Inflammatory macrophage (primary cell): ENCODE measurements at places on chromosomes 6 and 20.

DNA sequence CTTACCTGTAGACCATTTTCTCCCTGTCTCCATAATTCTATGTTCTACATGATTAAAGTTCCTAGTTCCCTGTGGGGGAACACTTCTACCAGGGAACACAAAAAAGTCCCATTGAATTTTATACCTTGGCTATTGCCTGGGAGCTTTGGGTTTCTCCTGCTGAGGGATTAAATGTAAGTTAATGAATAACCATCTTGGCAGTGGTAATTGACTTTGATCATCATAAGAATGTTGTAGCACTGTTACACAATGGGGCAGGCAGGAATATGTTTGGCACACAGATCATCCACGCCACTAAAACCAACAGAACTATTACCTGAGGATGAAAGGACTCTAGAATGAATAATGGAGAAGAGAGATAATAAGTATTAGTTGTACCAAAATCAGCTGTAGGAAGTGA, 1106.2 kb upstream of the GJE1 start:
- DNase-seq: no peak

DNA sequence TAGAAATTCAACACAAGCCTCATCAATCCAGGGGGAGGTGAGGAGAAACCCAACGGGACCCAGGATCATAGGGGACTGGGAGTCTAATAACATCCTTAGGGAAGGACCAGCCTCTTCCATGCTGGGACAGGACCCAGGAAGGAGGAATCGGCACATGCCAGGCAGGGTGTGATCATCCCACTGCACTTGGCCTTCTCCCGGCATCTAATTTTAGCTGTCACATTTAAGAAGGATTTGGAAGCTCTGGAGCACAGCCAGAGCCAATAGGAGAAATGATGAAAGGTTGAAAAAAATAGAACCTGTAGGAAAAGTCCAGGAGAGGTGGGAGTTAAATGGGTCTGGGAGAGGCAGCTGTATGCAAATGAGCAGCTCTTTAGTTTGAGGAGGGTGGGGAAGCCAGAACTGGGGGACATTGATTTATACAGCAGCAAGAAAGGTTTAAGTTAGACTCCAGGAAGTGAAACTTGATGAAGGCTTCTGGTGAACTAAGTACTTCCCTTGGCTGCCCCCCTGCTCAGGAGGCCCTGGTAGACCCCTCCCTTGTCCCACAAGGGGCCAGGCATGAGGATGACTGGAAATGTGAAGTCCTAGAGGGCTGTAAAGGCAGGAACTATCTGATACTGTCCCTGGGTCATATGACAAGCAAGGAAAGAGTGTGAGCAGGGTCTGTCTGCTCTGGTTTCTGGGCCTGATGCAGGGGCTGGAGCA, 260.3 kb downstream of the LRFN2 start:
- peak; percentile 2 for DNase-seq

DNA sequence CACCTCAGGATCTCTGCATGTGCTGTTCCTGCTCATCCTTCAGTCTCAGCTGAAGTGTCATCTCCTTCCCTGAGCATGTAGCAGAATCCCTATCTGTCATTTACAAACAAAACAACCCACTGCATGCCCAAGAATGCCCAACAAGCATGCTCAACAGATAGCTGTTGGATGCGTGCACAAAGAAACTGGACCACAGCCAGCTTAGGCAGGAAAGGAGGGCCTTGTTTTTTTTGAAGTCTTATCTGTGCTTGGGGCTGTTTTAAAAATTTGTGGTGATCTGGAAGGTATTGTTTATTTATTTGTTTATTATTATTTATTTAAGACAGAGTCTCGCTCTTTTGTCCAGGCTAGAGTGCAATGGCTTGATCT, 18.5 kb upstream of the SLC16A10 start:
- no peak for DNase-seq

DNA sequence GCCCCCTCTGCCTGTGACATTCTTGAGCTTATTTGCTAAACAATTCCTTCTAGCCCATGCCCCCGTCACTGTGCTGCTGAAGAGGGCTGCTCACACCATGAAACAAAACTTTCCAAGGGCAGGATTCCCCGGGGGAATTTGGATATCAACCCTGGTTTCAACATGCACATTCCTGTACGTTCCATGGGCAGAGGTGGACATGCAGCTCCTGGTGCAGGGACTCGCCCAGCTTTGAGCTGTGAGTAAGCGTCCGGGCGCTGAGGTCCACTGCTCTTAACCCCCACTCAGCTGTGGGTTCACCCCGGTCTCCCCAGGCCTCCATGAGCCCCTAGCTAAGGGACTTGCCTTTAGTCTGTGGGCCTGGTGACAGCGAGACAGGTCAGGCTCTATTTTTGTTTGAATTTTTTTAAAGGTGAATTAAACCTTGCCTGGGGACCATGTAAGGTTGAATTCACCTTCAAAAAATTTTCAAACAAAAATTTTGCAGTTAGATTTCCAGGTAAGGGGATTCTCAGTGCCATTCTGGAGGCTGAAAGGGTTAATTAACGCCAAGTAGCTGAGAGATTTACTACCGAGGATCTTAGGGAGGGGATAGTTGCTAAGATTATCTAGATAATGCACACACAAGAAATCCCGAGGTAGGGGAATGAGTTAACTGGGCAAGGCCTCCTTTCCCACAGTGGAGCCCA, 70.3 kb upstream of the SLC22A23 start:
- no peak for DNase-seq

DNA sequence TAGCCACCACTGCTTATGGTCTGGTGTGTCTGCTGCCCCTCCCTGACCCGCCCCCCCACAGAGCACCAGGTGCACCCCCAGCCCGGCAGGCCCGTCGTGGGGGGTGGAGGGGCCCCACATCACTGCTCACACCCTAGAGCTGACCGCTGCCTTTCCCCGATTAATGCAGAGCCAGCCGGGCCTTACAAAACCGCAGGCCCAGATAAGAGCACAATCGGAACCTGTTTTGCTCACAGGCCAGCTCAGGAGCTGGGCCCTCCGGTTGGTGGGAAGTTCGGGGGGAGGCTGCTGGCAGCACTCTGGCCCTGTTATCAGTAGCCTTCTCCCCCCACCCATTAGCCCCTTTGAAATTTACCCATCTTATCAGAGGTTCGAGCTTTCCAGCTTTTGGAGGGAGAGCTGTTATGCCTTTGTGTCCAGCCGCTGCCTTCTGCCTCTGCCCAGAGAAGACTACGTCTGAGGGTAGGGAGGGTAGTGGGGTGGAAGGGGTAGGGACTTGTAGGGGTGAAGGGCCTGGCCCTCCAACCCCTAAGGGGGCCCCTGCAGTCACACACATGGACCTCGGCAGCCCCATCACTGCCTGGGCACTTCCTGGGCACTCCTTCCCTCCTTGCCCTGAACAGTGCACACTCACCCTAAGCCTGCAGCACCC, 6.9 kb upstream of the SPDEF start:
- no peak for DNase-seq

DNA sequence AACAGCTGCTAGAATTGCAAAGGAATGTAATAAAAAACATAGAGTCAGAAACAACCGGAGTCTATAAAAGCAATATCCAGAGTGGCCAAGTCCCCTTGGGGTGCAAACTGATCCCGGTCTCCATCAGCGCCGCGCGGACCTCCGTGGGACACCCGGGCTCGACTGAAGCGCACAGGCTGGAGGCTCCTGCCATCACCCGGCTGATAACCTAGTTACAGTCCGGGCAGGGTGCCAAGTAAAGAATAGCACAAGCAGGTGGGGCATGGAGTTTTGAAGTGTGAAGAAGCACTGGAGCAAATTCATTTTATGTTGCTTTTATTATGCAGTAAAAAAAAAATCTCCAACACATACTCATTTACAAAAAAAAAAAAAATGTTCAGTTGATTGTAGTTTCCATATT, 205.1 kb upstream of the GMDS start:
- DNase-seq: no peak

GRCh38 chr20:33558348-33559144, 68.7 kb downstream of the CBFA2T2 start:
- DNase-seq: no peak

DNA sequence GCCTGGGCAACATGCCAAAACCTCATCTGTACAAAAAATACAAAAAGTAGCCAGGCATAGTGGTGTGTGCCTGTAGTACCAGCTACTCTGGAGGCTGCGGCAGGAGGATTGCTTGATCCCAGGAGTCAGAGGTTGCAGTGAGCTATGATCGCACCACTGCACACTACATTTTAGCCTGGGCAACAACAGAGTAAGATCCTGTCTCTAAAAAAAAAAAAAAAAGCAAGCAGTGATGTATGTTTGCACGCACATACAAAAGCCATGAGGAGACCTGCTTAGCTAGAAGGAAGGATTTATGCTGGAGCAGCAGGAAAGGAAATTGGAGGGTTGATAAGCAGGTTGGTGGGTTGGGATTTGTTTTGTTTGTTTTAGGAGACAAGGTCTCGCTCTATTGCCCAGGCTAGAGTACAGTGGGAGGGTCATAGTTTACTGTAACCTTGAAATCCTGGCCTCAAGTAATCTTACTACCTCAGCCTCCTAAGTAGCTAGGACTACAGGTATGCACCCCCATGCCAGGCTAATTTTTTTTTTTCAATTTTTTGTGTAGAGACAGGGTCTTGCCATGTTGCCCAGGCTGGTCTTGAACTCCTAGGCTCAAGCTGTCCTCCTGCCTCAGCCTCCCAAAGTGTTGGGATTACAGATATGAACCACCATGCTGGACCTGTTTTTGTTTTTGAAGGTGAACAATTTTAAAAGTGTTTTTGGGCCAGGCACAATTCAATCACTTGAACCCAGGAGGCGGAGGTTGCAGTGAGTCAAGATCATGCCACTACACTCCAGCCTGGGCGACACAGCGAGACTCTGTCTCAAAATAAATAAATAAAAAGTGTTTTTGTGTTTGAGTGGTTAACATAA, 4.0 kb downstream of the ZSWIM3 start:
- no peak for DNase-seq

DNA sequence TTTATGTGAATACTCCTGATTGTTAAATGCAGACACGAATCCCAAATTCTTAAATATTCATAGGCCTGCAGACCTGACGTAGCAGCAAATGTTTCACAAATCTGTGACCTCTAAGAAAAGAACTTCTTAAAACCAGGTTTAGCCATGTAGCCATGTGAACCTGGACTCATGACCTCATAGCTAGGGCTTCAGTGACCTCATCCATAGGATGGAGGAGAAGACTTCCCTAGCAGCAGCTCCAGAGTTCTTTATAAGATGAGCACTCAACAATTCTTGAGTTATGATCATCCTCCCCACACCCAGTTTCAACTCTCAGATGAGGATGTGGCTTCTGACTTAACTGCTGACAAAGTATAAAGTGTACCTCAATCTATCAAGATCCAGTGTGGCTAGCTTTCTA, 45.8 kb upstream of the TCF21 start:
- no peak for DNase-seq

DNA sequence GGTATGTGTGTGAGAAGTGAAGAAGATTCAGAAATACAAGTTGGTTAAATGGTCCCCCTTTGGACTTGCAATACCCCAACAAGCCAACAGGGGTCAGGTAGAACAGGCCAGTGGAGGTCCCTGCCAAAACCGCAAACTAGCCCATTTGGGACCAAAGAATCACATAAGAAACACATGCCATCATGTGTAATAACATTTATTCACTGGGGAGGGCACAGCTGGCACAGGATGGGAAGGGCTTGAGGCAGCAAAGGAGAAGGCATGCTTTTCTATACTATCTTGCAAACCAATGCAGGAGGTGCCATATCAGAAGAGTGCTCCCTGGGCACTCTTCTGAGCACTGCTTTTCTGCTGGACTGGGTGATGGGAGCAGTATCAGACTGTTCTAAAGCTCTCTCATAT, 116.1 kb upstream of the TRAF3IP2 start:
- peak; percentile 19 for DNase-seq

GRCh38 chr6:11700118-11700718, 78.4 kb downstream of the ADTRP start:
- peak; percentile 78 for DNase-seq

DNA sequence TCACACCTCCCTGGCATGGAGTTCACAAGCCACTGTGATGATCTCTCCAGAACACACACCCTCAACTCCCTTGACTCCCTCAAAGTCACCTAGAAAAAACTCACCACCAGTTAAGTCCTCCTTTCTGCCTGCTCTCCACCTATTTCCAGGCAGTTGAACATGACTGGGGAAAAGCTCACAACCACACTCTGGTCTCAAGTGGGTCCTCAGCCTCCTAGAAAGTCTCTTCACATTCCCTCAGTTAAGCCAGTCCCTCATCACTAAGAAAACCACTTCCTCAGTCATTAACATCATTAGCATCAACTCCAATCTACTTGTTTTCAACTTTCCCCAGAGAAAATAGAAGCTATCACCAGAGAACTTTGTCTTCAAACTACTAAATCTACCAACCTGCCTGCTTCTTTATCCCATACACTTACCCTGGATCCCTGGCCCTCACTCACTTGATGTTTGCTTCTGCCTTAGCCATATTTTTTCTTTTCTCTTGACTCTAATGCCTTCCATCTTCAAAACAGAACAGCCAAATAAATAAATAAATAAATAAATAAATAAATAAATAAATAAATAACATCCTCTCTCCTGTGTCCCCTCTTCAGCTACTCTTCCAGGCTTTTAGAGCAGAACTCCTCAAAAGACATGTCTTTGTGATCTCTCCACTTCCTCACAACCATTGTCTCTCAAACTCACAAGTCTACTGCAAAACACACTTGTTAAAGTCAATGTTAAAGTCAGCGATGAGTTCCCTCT, 742.4 kb upstream of the FLRT3 start:
- DNase-seq: no peak

DNA sequence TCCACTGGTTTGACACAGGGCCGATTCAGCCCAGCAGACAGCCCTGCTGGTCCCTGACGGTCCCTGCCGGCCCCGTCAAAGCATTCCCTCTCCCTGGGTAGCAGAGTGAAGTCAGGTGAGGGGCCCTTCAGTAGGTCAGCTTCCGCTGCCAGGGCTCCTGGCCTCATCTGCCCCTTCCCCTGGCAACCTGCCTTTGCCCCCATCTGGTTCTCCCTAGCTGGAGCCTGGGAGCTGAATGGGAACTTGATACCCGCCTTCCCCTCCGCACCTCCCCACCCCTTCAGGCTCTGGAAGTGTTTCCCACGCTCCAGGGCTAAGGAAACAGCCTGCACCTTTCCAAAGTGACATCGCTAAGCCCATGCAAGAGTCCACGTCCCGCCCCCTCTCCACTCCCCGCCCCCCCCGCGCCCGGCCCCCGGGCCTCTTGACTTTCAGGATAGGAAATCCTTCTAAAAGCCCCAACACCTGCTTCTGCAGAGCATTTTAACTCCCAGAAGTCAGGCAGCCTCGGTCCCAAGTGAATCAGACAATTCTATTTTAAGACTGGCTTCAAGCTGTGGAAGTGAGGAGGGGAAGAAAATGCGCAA, 53.3 kb downstream of the ISM1 start:
- DNase-seq: no peak

GRCh38 chr6:70221025-70221714, 81.7 kb downstream of the COL9A1 start:
- DNase-seq: no peak

- DNase-seq: no peak
These were observed 19.9 kb downstream of the COL9A1 start for GRCh38 chr6:70282919-70283461.

DNA sequence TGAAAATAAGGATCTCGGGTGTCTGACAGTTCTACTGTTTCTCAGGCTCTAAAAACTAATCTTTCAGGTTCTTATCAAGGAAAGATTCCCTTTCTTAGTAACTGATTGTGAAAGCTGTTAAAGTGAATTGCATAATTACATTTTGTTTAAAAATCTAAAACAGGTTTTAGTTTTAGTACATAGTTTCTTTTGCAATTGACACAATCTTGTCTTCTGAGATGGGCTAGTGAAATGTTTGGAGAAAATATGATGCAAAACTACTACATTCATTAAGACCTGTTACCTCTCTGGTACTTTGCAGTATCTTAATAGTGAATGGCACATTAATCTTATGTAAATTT, 298.4 kb downstream of the UTRN start:
- DNase-seq: no peak
